ENCODE measurements at places on chromosomes 3 and 15.
A peak's percentile ranks its signal among the peaks of the same experiment; 100 is the strongest.

GRCh38 chr15:58762731-58763130 lies 8.4 kb upstream of the MINDY2 start:
- DNase-seq = no peak

DNA sequence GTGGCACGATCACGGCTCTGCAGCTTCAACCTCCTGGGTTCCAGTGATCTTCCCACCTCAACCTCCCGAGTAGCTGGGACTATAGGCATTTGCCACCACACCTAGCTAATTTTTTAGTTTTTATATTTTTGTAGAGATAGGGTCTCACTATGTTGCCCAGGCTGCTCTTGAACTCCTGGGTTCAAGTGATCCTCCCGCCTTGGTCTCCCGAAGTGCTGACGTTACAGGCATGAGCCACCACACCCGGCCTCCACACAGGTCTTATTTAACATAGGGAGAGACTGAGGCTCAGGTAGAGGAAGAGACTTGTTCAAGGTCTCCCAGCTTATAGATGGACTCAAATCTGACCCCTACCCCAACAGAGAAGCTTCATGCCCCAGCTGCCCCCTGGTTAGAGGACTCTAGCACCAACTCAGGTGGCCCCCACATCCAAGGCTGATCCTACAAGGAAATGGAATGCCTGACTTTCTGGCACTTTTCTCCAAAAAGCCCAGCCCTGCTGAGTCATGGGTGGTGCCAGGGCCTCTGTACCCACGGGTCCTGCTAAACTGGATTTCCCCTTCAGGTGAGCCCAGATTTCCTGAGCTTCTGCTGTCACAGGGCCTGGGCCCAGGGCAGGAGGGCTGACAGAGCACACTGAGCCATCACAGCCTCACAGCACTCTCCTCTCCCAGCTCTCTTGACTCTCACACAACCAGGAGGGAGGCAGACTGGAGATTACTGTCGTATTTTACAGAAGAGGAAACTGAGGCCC lies 5.6 kb downstream of the TMEM40 start:
- DNase-seq = no peak

GRCh38 chr15:48358229-48359152 lies 27.3 kb downstream of the DUT start:
- DNase-seq = no peak

GRCh38 chr3:154862265-154862664 lies 217.9 kb upstream of the MME start:
- no peak for DNase-seq

DNA sequence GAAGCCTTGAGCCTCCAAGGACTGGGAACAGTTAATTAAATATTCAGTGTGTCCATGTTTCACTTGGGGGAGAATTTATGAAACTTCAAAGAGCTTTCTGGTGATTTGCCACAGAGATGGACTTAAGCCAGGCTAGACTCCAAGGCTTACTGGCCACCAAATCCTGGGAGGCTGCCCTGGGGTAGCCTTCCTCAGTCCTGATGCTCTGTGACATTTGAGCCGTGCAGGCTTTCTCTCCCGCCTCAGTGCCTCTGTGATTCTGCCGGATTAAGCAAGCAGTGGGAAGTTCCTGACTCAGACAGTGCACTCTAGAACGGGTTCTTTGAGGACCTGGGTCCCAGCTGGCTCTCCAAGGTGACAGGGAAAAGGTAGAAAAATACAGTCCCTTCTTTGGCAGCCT lies 314.7 kb upstream of the ICE2 start:
- no peak for DNase-seq

- no peak for DNase-seq
Observed at GRCh38 chr3:170603770-170604510, 18.1 kb upstream of the SLC7A14 start.

DNA sequence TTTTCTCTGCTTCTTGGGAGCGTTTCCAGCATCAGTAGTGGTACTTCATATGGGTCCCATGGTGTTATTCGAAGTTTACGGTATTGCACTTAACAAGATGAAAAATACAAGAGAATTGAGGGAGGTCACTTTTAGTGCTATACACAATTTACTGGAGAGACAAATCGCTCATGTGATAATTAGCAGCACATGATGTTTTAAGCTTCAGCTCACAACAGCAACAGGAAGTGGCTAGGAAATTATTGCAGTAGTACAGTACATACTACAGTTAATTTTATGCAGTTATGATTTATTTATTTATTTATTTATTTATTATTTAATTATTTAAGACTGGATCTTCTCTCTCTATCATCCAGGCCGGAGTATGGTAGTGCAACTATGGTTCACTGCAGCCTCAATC lies 14.4 kb upstream of the DCAF1 start:
- DNase-seq = no peak

GRCh38 chr3:132414841-132415240 lies 2.5 kb upstream of the DNAJC13 start:
- no peak for DNase-seq

DNA sequence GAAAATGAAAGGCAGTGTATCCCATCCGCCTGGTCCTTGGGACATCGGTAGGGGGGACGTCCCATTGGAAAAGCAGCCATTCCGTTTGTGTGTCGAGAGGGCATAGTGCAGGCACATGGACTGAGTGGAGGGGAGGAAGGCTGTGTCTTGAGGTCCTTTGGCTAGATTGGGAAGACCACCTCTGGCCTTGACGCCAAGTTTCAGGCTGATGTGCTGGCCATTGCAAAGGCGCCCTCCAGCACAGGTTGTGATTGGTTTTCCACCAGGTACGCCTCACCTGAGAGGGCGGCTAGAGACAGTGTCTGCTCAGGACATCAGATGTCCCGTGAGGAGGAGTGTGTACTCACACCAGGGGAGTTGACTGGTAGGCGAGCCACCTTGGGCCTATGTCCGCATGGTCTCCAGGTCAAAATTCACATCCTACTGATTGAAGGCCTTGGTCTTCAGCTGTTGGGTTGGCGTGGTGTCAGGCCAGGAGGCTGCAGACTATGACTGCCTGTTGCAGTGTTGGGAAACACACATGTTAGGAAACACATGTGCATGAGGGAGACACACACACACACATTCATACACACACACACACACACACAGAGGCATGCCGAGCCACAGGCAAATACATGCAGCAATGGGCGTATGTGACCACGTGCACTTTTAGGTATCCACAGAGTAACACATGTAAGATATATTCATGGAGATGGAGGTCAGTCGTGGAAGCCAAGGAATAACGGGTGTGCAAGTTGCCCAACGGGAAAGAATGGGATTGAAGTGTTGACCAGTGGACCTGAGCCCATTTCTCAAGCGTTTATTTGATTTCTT lies 98.4 kb downstream of the SNRPN start:
- DNase-seq = no peak

GRCh38 chr3:72401005-72401545 lies 447.2 kb downstream of the SHQ1 start:
- no peak for DNase-seq

GRCh38 chr15:90851940-90852339 lies 16.4 kb upstream of the FURIN start:
- DNase-seq = no peak

DNA sequence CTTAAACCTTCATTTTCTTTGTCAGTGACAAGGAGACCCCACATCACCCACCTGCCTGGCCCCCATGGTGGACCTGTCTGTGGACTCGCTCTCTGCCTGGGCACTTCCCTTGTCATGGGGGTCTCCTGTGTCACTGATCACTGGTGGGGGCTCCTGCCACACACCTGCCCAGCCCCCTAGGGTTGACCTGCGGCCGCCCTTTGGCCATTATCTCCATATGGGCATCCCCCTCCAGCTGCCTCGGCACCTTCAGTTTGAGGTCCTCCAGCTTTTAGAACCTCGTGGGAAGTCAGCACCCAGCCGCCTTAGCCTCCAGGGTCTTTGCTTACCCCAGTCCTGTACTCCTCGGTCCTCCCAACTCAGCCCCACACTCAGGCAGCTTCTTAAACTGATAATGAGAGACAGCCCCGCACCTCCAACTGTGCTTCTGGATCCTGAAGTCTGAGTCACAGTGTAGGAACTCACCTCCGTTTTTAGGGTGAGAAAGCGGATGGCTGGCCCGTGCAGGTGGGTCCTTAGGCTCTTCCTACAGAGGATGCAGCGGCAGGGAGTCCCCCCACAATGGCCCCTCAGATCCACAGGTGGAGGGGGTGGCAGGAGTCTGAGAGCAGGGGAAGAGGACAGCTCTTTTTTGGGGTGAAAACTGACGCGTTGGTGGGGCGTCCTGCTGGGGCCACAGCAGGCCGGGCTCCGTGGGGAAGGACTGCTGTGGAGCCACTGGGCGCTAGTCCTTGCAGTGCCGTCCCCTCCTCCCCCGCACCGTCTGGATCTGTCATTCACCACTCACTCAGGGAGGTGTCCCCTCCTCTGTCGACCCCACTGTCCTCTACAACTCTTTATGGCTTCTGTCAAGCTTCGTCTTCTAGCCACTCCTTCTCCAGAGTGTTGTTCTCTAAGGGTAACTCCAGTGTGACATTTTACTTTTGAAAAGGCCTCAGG lies 8.7 kb upstream of the PRR23E start:
- DNase-seq = no peak

GRCh38 chr3:143585720-143586456 lies 262.4 kb downstream of the SLC9A9 start:
- DNase-seq = no peak

DNA sequence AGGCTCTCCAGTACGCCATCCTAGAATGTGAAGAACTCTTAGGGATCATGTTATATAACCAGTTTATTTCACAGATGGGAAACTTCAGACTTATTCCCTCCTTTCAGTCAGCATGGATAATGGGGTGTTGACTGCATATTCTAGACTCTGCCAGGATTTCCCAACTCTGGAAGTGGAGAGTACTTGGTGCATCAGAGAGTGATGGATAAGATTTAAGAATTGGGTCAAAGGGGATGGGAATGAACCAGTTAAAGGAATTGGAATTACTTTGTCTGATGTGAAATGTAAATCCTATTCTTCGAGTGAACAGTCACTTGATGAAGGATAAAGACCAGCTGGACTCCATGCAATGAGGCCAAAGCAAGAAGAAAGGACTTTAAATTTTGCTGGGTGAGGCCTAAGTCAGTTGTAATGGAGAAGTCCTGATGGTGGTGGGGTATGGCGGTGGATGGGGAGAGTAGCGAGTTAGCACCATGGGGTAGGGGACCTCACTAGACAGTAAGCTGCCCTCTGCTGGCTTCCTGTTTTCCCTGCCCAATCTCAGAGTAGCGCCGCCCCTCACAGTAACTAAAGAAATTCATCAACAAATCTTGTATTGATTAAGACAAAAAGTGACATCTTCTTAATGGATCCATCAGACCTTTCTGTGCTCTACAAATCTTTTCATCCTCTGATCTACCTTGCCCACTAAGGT lies 7.3 kb upstream of the CACNA1D start:
- DNase-seq = no peak

DNA sequence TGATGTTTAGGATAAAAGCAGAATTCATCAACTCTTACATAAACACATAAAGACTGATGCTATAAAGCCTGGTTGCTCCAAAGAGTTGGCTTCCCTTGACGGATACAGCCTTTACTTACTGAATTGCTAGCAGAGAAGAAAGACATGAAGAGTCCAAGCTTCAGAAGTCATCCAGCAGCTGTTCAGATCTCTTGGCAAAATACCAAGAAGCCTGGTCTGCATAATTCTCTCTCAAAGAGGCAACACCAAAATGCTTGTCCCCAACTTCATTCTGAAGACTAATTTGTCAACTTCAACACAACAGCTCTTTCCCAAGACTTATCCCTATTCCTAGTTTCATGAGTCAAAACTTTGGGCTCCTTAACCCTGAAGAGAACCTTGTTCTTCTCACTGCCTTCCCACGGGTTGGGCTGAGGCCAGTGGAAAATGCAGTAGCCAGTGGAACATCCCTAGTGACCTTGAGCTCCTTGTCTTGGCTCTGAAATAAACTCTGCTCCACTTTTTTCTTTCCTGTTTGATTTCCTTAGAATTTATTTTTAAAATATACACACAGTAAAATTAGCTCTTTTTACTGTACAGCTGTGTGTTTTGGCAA lies 119.2 kb upstream of the THBS1 start:
- no peak for DNase-seq

GRCh38 chr3:154583086-154583634 lies 153.2 kb upstream of the GPR149 start:
- no peak for DNase-seq

DNA sequence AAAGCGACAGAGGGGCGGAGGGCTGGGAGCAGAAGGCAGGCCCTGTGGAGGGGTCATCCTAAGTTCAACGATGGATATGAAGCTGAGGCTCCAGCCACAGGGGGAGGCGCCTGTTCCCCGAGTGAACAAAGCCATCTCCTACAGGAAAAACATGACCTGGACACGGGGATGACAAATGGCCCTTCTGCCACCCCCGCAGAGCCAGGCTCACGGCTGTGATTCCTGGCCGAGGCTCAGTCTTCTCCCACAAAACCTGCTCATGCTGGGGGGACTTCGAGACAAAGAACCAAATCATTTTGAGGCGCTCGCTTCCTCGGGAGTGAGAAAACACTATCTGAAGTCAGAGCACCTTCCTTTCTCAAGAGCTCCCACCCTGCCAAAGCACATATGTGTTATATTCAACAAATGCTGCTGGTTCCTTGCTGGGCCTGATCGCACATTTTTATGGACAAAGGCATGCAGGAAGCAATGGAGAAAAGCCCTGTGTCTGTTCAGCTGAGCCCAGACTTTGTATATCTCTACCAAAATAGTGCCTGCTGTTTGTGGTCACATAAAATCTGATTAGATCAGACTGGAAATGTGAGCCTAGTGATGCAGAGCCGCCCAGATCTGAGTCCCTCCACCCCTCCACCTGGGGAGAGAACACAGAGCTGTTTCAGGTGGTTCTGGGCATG lies 5.6 kb downstream of the RBP1 start:
- peak; percentile 62 for DNase-seq

GRCh38 chr3:50003216-50003615 lies 63.3 kb downstream of the RBM6 start:
- no peak for DNase-seq

GRCh38 chr3:139519998-139520737 lies 19.4 kb downstream of the RBP1 start:
- DNase-seq = no peak

DNA sequence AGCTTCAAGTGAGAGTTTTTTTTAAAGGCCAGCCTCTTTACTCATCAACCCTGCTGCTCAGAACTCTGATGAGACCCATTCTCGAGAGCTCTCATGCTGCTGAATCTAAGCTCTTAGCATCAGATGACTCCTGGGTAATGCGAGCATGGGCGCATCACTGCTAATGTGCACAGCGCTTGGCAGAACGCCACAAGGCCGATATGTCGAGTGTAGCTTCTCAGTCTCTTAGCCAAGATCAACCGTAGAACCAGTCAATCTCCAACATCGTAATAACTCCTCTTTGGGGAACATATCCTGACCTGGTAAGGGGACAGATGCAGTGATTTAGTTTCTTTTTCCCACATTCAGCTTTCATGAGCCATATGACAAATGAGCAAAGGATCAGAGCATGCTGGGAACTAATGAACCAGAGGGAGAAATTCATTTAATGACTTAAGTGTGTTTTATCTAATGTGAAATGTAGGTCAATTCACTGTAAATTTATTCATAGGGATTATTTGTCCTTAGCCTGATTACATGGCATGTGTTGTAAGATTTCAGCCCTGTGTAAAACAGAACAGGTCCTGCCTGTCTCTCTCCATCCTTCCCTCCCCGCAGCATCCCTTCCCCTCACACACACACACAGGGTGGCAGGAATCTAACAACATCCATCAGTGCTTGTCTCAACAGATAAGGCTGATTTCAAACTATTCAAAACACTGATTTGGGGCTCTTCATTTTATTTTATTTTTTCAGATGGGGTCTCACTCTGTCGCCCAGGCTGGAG lies 195.4 kb upstream of the C2CD4B start:
- DNase-seq = no peak
